ENCODE measurements at places on chromosomes 12 and 14. TPM values are rescaled to one million over a fixed set of nuclear protein-coding genes. Genes with fewer than 3 reads are reported as not detected.
A peak's percentile ranks its signal among the peaks of the same experiment; 100 is the strongest.

Gene ITGA7
- 15.2 TPM for total RNA-seq

Gene AMIGO2
- 57.8 TPM for total RNA-seq

DNA sequence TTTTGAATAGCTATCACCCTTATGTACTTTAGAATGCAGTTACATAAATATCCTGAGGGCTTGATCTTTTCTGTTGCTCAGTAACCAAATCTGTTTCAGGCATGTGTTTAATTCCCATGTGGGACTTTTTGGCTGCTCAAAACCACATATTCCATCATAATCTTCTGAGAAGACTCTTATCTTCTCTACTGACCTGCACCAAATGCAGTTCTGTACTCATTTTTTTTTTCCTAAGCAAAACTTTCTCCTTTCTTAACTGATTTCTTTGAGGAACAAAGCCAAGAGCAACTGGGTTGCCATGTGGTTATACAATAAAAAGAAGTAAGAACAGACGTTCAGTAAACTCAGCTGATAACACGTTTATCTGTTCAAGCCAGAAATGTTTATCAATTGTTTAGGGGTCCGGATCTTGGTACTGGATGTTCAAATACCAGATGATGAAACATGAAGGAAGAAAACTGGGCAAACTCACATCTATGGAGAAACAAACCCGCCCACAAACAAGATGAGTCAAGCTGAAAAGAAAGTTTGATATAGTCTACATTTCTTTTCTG, 50.1 kb downstream of the TMEM132C start:
- DNase-seq = peak; percentile 25
- H3K4me1 ChIP-seq = peaks cover 50% of the 10 kb centered on the region
- H3K27me3 ChIP-seq = no peaks in the 10 kb centered on the region
- H3K27ac ChIP-seq = peak overlapping the region; percentile 38

DNA sequence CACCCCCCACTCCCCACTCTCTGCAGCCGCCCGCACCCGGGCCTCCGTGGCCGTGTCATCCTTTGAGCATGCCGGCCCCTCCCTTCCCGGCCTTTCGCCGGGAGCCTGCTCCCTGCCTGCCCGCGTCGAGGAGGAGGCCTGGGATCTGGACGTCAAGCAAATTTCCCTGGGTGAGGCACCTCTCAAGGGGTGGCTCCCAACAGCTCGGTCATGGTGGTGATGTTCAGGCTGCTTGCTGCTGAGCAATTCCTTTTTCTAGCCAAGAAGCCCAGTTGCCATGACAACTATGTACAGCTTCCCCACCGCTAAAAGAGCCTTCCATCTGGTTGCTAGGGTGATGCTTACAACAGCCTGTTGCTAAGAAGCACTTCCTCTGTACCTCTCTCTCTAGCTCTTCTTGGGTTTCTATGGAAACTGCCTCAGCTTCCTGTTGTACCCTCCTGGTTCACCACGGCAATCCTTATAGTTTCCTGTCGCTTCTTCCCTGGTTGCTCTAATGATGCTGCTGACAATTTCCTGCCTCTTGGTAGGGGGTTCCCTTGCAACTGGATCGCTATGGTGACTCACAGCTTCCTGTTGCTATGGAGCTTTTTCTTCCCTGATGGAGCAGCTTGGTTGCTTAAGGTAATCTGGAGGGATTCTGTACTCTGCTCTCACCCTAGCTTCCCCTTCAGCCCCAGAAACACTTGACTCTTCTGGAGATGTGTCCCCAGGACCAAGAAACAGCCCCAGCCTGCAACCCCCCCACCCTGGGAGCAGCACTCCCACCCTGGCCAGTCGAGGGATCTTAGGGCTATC, 11.0 kb downstream of the ZNF219 start:
- DNase-seq = peak; percentile 62
- no peaks in the 10 kb centered on the region for H3K4me1 ChIP-seq
- H3K36me3 ChIP-seq = no peaks in the 10 kb centered on the region
- no peak overlapping the region for H3K4me3 ChIP-seq
- H3K27me3 ChIP-seq = no peaks in the 10 kb centered on the region

GRCh38 chr14:63134801-63135200, 69.4 kb upstream of the RHOJ start:
- H3K27ac ChIP-seq = no peak overlapping the region
- H3K27me3 ChIP-seq = no peaks in the 10 kb centered on the region
- no peaks in the 10 kb centered on the region for H3K36me3 ChIP-seq
- H3K4me1 ChIP-seq = no peaks in the 10 kb centered on the region
- H3K4me3 ChIP-seq = no peak overlapping the region
- DNase-seq = peak; percentile 27

DNA sequence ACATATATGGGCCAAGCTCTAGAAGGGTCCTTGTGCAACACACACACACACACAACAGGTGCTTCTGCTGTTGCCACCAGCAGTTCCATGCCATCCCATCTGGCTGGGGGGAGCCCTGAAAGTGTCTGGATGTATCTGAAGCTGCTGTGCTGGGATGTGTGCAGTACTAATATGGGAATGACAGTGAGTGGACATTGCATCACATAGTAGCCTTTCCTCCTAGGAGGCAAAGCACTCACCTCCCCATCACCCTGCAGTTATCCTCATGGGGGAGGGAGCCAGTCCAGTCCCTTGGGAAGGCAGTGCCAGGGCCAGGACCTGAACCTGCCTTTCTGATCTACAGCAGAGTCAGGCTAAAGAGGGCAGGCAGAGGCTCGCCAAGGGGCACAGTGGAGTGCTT, 208.9 kb downstream of the CACNA1C start:
- H3K4me3 ChIP-seq = no peak overlapping the region
- no peak for DNase-seq
- H3K27ac ChIP-seq = no peak overlapping the region
- no peaks in the 10 kb centered on the region for H3K27me3 ChIP-seq
- H3K4me1 ChIP-seq = peaks cover 17% of the 10 kb centered on the region
- no peaks in the 10 kb centered on the region for H3K36me3 ChIP-seq

DNA sequence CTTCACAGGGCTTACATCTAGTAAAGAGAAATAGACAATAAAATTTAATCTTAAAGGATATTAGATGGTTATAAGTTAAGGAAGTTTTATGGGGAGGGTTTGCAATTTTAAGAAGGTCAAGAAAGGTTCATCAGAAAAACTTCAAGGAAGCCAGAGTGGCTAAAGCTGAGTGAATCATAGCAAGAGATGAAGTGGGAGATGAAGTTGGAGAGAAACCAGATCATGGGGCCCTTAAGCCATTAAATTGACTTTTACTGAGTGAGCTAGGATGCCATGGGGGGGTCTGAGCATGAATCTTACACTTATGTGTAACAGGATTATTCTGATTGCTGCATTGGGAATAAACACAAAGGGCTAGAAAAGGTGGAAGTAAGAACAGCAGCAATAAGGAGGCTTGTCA, 189.2 kb downstream of the LRIG3 start:
- H3K27me3 ChIP-seq = no peaks in the 10 kb centered on the region
- no peak for DNase-seq
- no peaks in the 10 kb centered on the region for H3K36me3 ChIP-seq
- no peak overlapping the region for H3K27ac ChIP-seq
- no peak overlapping the region for H3K4me3 ChIP-seq

DNA sequence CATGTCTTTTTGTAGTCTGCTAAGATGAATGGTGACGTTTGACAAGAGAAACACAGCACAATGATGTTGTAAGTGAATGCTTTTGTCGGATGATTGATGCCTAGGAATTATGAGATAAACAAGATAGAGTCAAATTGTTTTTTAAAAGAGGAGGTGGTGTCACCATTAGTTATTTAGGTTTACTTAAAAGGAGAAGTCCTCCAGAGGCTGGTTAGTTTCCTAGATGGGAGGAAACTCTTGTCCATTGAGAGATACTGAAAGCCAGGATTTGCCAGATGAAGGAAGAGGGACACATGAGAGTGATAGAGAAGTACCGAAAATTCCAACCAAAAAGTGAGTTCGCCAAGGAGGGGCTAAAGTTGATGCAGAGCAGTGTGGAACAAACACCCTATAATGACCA, at the start of gene OR10G2:
Gene OR10G2, minus strand, starts transcription at position 101 of the 400 bp plus-strand sequence. Its CDS starts 98 bp downstream, at position 3.
- H3K27me3 ChIP-seq = no peaks in the 10 kb centered on the region
- no peak within 1 kb of the TSS for H3K4me3 ChIP-seq
- DNase-seq = no peak

- H3K4me3 ChIP-seq = peak within 1 kb of the TSS; percentile 81
- peak; percentile 97 for DNase-seq
- peak within 1 kb of the TSS; percentile 96 for H3K27ac ChIP-seq
- H3K4me1 ChIP-seq = peaks cover 20% of the 10 kb centered on the region
- no peaks in the 10 kb centered on the region for H3K36me3 ChIP-seq
Measured at GRCh38 chr12:27014085-27014858, at the start of gene TM7SF3. TM7SF3 (minus strand) TSS chr12:27014384; CDS start chr12:27014168, 216 bp downstream.

Data from hepatocyte (in vitro differentiated cells).